ENCODE measurements at places on chromosomes 1 and 21. TPM values are rescaled to one million over a fixed set of nuclear protein-coding genes. Genes with fewer than 3 reads are reported as not detected.

- no peak for DNase-seq
Measured at GRCh38 chr1:46817814-46818213, 19.0 kb downstream of the CYP4B1 start.

DNA sequence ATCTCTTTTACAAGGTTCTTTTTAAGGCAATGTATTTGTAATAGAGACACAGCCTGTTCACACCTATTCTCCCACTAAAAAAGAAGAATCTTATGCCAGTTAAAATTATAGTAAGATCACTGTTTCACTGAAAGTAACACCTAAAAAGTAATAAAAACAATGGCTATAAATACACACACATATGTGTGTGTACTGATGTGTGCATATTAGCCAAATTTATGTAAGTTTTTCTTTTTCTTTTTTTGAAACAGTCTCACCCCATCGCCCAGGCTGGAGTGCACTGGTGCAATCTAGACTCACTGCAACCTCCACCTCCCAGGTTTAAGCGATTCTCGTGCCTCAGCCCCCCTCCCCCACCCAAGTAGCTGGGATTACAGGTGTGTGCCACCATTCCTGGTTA, 56.8 kb upstream of the SLC30A10 start:
- no peak for DNase-seq

GRCh38 chr1:107934578-107934977, 30.4 kb downstream of the VAV3 start:
- no peak for DNase-seq

GRCh38 chr1:242811092-242811840, 286.8 kb upstream of the PLD5 start:
- no peak for DNase-seq

GRCh38 chr1:164363980-164364379, 195.0 kb upstream of the PBX1 start:
- no peak for DNase-seq

GRCh38 chr1:48947761-48948537, 171.3 kb upstream of the BEND5 start:
- no peak for DNase-seq

DNA sequence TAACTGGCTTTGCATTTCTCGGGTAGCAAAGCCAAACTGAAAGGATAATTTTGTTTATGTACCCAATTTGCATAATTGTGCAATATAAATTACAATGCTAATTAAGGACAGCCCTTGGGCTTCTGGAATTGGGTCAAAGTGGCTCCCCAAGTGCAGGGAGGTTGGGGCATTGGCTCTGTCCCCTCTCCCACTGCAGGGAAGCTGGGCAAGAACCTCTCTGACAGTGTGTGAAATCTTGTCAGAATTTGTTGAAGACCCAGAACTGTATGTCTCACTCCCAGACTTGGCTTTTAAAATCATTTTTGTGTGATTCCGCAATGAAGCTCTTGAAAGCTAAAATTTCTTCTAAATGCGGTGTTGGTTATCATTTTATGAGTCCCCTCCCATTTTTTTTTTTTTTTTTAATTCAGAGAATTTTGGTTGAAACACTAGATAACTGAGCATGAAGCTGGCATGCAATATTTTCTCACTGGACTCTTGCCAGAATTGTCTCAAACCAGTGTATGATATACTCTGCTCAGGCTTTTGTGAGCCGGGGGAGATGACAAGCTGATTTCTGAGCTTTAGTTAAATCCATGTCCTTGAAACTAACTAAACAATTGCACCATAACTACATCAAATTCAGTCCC, 878.9 kb upstream of the CXADR start:
- DNase-seq: no peak

GRCh38 chr21:21345872-21346271, 347.7 kb downstream of the NCAM2 start:
- no peak for DNase-seq

DNA sequence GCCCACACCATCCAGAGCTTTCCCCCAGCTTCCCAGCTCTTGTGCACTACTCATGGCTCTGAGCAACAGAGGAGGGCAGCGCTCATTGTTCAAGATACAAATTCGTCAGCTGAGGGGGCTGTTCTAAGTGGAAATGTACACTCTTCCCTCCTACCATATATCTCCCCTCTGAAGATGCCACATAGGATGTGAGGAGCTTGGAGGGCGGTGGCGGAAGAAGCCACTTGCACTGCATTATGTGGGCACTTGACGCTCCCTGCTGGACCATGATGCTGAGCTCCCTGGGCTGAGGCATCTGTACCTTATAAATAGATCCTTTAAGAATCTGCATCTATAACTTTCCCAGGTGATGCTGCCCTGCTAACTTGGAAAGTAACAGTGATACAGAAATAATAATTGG, 477.6 kb upstream of the DEPDC1 start:
- no peak for DNase-seq

DNA sequence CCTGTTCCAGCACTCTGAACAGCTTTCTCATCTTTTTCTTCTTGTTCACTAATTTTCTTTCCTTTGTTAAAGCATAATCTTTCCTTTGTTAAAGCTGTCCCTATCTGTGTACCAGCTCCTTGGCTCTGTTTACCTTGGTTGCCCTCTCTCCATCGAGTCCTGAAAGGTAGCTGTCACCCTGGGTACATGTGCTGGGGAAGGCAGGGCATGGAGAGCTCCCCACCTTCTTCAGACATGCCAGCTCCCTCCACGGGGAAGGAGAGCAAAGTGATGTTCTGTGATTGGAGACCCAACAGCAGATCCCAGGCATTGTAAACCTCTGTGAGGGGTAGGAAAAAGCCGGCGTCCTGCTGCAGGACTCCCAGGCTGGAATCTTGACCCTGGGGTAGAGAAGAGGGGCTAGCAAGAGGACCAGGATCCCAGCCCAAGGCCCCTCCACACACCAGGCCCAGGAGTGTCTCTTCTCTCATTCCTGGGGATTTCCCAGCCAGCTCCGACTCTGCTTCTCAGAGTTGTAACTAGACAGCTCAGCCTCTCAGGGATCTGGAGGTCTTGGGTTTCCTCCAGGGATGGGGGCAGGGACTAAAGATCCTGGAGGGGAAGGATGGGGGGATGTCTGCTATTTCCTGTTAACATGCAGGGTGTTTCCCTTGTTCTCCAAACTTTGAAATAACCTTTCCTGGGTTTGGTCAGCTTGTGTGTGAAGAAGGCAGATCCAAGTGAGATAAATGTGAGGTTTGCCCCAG, 34.4 kb downstream of the TMCC2 start:
- DNase-seq: no peak

DNA sequence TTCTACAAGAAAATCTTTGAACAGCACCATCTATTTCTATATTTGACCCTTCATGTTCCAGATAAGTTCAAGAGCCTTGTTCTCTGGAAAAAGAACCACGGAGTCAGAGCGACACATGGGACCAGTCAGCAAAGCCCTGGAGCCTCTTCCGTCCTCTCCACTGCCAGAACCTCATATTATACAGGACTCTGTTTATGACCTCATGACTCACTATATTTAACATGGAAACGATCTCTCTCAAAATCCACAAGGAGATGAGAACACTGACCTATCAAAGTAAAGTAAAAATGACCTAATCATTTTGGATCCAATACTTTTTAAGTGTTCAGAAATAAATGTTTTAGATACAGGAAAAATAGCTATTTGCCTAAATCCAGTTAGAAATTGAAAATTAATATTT, 124.6 kb upstream of the KRTAP19-8 start:
- no peak for DNase-seq

DNA sequence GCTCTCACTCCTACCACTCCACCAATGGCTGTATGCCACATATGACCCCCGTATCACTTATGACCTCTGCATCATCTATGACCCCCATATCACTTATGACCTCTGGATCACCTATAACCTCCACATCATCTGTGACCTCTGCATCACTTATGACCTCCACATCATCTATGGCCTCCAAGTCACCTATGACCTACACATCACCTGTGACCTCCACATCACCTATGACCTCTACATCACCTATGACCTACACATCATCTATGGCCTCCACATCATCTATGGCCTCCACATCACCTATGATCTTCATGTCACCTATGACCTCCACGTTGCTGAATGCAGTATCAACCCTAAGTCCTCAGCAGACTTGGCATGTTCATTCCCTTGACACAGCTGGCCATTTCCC, 271.2 kb downstream of the MATN1 start:
- DNase-seq: no peak

- no peak for DNase-seq
Measured at GRCh38 chr1:94578856-94579255, 37.3 kb upstream of the F3 start.

DNA sequence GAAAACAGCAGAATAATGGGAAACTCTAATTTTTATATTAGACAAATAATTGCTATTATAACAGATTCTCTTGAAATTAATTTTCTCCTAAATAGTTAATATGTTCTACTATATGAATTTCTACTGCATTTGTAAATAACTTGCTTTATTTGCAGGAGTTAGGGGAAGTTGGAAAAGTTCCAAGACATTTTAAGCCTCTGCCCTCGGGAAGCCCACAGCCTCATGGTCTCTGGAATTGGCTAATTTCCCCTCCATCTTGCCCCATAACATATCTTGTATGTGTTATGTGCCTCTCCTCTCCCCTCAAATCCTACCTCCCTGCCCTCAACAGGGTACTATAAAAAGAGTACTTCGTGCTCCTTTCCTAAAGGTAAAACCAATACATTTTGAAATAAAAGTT, 271.4 kb upstream of the NR5A2 start:
- DNase-seq: no peak

DNA sequence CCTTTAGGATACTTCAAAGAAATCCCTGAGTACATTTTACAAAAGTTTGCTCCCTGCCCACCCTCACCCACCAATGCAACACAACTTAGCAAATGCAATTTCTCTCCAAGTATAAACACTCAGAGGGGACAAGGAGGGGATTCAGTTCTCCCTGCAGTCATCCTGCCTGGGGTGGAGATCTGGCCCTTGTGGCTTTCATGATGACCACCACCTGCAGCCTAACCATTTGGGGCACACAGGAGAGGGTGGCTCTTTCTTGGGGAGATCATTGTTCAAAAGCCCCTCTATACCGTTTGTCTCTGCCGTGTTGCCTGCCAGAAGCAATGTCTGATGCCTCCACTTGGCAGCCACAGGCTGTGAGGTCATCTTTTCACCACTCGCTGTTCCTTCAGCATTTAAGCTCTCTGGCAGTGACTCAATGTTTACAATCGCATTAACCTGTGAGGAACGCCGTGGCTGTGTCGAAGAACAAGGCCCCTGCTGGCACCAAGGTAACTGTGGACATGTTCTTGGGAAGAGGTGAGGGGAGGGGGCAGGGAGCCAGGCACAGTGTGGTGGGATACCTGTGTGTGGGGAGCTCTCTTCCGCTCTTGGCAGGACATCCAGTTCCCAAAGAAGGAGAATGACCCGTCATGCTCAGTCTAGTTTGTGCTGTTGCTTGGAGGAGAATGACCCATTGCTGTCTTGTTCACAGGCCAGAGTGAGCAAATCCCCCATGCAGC, 103.9 kb upstream of the DUSP10 start:
- no peak for DNase-seq

- DNase-seq: no peak
Measured at GRCh38 chr1:230284891-230285290, 141.2 kb downstream of the PGBD5 start.

- no peak for DNase-seq
Measured at GRCh38 chr1:94863297-94863911, 43.2 kb downstream of the SLC44A3 start.

- no peak for DNase-seq
Measured at GRCh38 chr1:42430286-42431135, 25.3 kb downstream of the ZMYND12 start.

DNA sequence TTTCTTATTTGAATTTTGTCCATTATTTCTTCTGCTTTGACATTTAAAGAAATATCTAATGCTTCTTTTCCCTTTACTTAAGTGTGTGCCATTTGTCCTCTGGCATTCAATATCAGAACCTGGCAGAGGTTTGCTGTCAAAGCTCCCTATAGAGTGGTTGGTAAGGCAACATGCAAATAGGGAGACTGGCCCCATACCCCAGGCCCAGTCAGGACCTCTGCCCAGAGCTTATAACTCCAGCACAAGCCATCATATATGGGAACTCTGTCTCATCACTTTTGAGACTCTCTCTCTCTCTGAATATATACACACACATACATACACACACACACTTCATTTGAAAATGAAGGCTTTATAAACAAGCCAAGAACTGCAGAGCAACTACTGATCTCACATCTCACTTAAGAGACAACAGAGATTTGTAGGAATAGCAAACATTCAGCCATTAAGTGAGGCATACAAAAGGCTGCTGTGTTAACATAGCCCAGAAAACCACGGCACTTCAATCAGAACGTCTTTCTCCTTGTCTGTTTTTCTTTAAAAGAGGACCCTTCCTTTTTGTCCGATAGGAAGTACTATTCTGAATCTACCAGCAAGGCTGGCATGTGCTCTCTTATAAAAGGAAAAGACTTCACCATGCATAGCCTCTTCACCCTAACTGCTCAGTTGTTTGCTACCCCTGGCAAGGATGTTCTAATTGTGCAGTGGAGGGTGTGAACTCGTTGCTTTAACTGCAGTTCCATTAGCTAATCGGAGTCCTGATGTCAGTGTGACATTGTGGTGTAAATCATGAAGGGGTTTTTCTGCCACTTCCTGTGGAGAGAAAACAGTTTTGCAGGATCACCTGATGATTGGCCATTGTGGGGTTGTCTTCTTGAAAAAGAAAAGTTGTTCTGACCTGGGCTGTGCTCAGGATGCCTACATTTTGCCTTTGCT, 101.7 kb downstream of the NR5A2 start:
- DNase-seq: peak; percentile 53

DNA sequence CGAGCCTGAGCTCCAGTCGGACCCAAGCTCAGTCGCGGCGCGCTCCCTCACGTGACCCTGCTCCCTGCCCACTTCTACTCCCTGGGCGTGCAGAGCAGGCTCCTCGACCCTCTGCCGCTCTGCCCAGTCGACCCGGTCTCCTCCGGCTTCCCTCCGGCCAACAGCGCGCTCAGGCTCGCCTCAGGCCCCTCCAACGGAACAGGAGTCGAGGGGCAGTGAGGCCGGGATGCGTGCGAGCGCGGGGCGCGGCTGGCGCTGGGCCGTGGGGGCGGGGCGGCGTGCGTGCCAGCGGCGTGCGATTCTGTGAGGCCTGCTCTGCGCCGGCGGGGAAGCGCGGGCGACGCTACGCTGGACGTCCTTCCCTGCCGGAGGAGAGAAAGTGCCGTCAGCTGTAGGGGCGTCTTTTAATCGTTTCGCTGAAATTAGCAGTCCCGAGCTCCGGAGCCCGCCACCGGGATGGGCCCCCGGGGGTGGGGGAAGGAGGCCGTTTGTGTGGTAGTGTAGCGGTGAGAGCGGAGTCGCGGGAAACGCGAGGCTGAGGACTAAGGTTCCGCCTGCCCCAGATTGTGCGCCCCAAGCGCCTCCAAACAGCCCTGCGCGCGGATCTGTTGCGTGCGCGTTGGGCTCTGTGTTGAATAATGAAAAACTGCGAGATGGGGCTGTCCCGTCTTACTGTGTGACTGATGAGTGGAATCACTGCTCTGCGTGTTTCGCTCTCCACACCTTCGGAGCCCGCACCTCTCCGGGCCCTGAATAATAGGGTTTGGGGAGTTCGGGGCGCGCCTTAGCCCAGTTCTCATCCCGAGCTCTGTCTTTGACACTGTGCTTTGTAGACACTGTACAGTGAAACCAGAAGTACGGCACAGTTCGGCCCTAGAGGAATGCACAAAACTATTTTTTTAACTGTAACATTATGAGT, at the start of gene ACBD6:
ACBD6 (minus strand) TSS at position 217 of the 919 bp plus-strand sequence. CDS start 311 bp downstream, outside the sequence.
- DNase-seq: peak; percentile 81

- no peak for DNase-seq
Measured at GRCh38 chr1:186188004-186188539, 187.0 kb downstream of the TPR start.

Gene SELE
- not detected for total RNA-seq

Gene NPR1
- total RNA-seq: not detected

Gene TP73
- total RNA-seq: not detected

Gene PTPN22
- total RNA-seq: 28.3 TPM

Gene SLC35F3
- total RNA-seq: not detected

Gene ITLN2
- not detected for total RNA-seq

Gene MYOCOS
- not detected for total RNA-seq

Gene GPA33
- total RNA-seq: 5.0 TPM

Gene RASAL2
- total RNA-seq: 0.03 TPM

Gene S100A3
- not detected for total RNA-seq

All from CD4-positive, alpha-beta T cell (primary cell).